Urothelium cell line (cell line): ENCODE measurements at places on chromosomes 1 and 21.

DNA sequence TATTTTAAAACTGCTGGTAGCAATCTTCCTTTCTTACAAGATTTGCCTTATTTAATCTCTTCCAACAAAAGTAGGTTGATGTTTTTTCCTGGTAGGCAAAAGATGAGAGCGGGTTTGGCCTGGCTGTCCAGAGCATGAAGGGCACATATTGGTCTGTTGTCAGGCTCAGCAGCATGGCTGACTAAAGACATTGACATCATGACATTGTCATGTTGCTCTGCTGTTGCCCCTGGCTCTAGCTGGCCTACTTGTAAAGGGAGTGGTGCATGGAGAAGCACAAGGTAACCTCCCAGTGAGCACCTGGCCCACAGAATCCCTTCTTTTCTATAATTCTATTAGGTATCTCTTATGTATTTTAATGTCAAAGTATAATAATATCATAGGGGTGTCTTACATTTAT is 23.6 kb downstream of the GNPAT start:
- DNase-seq: no peak

GRCh38 chr1:16237343-16237830 is 404 bp upstream of the CPLANE2 start:
- no peak for DNase-seq

DNA sequence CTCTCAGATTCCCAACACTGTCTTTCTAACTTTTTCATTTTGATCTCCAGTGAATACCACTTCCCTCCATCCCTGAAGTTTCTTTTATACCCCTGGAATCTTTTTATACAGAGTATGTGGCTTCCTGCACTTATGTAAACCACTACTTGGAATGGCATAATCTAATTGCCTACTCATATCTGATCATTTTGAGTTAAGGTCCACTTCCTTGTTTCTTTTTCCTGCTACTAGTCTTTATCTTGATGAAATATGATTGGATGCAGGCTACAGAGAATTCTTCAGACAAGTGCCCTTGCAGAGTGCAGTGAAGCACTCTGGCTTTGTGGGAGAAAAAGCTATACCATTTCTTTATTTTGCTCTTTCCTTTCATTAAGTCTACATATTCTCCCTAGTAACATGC is 325.3 kb upstream of the ADAMTS5 start:
- DNase-seq: no peak

GRCh38 chr1:117638141-117638540 is 32.3 kb downstream of the TENT5C start:
- DNase-seq: no peak
